SK-MEL-5 (cell line): ENCODE measurements at places on chromosomes 6 and 20. TPM values are rescaled to one million over a fixed set of nuclear protein-coding genes. Genes with fewer than 3 reads are reported as not detected.

CAPN11 gene
- not detected in 2 replicates for total RNA-seq

IP6K3 gene
- total RNA-seq = not detected in 2 replicates

GRCh38 chr6:108464418-108465097 is 96.2 kb upstream of the FOXO3 start:
- no peak for DNase-seq

DNA sequence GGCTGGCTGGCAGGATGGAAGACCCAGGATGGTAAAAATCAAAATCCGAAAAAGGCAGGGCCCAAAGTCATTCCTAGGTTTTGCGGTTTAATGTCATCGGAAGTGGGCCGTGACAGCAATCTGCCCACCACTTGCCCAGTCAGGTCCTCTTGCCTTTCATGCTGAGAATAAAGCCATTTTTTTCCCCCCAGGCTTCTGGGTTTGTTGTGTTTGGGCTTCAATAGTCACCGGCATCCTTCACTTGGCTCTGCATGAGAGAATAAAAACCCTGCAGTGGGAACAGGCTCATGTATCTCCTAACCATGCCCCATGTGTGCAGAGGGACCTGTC is 56.1 kb downstream of the MEP1A start:
- DNase-seq = no peak

- no peak for DNase-seq
Observed at GRCh38 chr6:3640868-3641267, 110.6 kb downstream of the PXDC1 start.
